ENCODE measurements at places on chromosomes 11 and 22.

DNA sequence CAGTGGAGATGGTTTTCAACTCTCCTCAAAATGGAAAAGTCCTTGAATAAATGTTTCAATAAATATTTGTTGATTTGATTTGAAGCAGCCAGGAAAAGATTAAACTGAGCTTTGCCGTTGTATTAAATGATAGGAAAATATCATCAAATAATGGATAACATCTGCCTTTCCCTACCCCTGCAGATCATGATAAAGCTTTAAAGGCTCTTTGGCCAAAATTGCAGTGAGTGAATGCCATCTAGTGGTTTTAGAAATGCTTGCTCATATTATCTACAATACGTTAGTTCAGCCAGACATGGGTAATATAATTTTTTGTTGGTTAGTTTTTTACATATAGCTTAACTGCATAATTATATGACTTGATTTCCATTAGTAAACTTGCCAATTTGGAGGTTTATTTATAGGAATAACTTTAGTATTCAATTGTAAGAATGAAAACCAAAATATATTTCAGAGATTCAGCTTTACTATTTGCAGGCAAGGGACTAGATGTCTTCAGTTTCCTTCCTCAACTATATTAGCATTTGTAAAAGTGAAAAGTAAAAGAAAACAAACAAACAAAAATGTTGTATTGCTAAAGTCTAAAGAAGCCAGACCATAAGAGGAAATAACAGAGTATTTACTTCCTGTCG lies 159.2 kb downstream of the MSANTD4 start:
- peak; percentile 88 for DNase-seq

- no peak for DNase-seq
Observed at GRCh38 chr22:20433686-20434241, 3.9 kb downstream of the SCARF2 start.

GRCh38 chr22:47201186-47201995 lies 438.9 kb downstream of the TBC1D22A start:
- no peak for DNase-seq

DNA sequence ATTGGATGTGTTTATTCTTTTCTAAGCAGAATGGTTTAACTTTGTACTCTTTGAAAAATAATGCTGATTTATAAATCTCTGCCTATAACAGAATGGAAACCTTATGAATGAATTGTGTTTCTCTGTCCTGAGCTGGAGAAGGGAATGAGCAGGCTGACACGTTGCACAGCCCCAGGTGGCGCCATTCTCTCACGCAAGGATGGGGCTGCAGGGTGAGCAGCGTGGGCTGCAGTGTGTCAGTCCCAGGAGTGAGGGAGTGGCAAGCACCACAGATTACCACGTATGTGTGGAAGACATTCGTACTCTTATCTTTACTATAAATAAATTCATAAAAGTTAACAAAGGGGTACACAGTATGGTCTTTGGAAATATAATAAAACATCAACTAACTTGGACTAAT lies 33.4 kb downstream of the FDX1 start:
- DNase-seq, result peak; percentile 26

GRCh38 chr11:110712659-110713448 lies 617 bp upstream of the ARHGAP20 start:
- DNase-seq, result peak; percentile 39

DNA sequence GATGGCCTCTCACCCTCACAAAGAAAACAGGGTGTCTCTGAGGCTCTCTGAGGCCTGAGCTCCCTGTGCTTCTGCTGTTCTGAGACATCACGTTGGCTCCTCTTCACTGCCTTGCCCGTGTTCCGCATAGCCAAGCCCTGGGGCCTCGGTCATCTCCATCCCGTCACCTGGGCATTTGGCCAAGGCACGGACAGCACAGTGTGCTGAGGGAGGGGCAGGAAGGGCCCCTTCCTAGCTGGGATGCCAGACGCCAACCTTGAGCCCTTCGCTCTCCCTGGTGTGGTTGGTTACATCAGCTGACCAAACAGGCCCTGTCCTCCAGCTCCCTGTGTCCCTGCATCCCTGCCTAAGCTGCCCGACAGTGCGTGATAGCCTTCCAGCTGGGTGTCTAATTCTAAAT lies 25.9 kb downstream of the MOV10L1 start:
- DNase-seq, result no peak

DNA sequence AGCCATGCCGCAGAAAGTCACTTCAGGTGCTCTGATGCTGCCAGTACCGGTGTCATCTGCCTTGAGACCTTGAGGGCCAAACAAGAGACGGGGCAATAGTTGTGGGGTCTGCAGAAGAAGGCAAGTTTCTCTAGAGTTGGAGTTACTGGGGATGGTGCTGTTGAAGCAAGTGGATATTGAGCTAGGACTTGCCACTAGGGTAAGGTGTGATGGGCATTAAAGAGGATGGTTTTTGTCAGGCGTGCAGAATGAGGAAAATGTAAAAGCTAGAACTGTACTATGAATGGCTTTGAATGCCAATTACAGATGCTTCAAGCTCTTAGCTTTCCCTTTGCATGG lies 61.6 kb downstream of the TNRC6B start:
- DNase-seq, result no peak

DNA sequence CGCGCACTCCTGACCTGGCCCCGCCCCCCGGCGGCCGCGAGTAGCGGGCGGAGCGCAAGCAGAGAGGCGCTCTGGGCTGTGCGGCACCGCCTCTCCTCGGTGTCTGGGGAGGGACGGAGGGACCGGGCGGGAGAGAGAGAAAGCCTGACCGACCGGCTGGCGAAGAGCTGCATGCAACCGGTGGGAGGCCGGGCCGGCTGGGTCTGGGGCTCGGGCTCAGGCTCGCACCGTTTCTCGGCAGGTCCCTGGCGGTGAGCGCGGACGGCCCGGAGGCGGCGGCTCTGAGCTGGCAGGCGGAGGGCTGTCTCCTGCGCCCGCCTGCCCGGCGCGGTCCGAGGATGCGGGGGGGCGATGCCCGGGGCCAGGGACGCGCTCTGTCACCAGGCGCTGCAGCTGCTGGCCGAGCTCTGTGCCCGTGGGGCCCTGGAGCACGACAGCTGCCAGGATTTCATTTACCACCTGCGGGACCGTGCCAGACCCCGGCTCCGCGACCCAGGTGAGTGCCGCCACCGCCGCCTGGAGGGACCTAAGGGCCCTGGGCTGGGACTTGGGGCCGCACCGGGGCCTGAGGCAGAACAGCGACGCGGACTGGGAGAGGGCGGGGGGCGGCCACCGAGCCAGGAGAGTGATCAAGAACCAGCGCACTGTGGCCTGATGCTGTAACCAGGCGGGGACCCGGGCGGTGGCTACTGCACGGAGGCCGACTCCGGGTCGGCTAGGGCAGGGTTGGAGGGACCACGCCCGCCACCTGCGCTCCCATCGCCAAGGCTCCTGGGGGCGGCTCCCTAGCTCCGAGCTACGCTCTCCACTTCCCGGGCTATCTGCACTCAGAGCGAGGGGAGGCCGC lies at the start of gene SYT9:
SYT9 (plus strand) TSS at position 69 of the 847 bp plus-strand sequence; CDS start at position 352, 283 bp downstream.
- DNase-seq, result peak; percentile 56

DNA sequence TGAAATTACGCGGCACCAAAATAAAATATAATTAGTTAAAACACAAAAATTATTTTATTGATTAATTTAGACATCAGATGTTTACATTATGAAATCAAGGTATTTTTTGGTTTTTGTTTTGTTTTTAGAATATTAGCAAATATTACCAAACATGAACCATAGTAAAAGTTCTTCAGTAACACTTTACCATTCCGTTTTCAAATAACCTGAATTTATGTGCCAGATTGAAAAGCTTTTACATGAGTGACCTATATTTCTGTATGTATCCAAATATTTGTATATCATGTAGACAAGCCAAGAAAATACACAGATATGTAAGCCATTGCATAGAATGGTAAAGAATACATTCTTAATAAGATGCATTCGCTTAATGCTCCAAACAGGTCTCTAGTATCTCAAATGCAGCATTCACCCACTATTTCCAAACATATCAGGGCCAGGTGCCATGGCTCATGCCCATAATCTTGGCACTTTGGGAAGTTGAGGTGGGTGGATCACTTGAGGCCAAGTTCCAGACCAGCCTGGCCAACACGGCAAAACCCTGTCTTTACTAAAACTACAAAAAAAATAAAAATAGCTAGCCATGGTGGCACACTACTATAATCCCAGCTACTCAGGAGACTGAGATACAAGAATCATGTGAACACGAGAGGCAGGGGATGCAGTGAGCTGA lies 102.4 kb upstream of the SERPIND1 start:
- no peak for DNase-seq

GRCh38 chr22:47325249-47325648 lies 562.8 kb downstream of the TBC1D22A start:
- no peak for DNase-seq

DNA sequence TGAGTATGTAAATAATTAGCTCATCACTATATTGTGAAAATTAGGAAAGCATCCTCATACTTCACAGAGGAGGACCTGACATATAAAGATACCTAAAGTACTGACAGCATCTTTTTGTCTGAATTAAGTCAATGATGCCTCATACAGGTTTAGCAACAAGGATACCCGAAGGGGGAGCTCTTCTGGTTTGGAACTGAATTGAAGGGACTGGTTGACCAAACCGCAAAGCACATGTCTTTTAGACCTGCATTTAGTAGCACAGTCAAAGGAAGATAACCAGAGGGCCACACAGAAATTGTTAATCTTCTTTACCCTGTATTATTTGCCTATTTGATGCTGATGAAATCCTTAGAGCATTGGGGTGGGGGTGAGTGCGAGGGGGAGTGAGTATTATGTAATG lies 12.9 kb upstream of the WT1 start:
- no peak for DNase-seq

DNA sequence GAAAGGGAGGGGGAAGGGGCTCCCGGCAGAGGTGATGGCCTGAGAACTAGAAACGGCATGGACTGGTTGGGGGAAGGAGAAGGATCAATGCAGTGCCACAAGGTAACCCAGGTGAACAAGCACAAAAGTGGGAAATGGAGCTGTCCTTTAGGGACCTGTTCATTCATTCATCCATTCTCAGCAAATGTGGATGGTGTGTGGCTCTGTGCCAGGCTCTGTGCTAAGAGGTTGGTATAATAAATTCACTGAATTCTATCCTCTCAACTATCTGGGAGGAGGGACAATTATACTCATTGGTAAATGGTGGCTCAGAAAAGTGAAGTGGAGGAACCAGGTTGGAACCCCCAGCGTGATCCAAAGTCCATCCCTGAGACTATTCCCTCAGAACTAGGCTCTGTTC lies 18.6 kb upstream of the ARAP1 start:
- no peak for DNase-seq

GRCh38 chr11:92199991-92200390 lies 24.6 kb upstream of the FAT3 start:
- DNase-seq, result no peak

- DNase-seq, result no peak
Observed at GRCh38 chr11:73239571-73240189, 21.6 kb downstream of the P2RY2 start.

GRCh38 chr11:127631974-127632373 lies 631.4 kb upstream of the KIRREL3 start:
- DNase-seq, result no peak

- DNase-seq, result no peak
Observed at GRCh38 chr11:113204280-113204679, 110.1 kb upstream of the TTC12 start.

GRCh38 chr11:107140983-107141382 lies 122.7 kb upstream of the GUCY1A2 start:
- DNase-seq, result no peak

DNA sequence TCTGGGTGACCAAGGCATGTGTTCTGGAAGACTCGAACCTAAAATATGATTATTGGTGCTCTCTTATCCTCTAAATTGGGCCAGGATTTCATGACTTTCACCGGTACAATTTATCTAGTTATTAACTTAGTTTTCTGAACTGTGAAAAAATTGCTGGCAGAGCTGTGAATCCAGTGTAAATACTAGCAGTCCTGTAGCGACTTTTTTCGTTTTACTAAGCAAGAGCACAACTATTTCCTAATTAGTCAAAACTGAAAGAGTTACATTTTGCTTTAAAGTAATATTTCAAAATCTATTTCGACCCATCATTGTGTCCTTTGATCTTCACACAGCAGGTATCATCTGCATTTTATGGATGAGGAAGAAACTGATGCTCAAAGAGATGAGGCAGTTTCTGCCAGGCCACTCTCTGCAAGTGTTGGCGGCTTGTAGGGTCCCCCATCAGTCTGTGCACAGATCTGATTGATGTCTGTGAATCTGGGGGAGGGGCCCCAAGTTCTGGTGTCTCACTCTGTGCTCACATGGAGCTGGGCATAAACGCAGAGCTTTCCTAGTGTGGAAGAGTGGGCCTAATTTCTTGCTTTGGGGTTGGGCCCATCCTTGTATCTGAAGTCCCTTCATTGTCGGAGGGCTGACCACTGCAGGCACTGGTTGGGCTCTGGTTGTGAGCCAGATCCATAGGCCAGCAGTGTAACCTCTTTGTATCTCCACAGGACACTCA lies 1.4 kb upstream of the TRMT2A start:
- no peak for DNase-seq

GRCh38 chr11:10261821-10262220 lies 32.2 kb downstream of the SBF2 start:
- DNase-seq, result no peak

DNA sequence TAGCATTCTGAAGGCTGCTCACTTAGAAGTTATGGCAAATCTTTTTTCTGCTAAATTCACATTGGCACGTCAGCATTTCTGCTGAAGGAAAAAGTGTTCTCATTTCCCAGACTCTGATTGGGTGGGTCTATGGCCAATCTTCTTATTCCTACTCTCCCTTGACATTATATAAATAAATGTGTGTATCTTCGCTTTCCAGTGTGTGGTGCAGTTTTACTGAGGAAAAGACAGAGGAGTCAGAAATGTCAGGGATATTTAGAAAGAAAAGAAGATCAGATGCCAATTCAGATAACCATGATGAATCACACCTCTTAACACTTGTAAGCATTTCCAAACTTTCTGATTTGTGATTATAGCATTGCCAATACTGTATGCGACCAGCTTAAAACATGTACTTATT lies 3.2 kb upstream of the BDNF start:
- no peak for DNase-seq

- no peak for DNase-seq
Observed at GRCh38 chr11:115439385-115439784, 64.8 kb downstream of the CADM1 start.

GRCh38 chr22:42310291-42311015 lies 40.0 kb upstream of the TCF20 start:
- no peak for DNase-seq

GRCh38 chr22:24060375-24060788 lies 49.3 kb downstream of the CABIN1 start:
- DNase-seq, result peak; percentile 57

GRCh38 chr11:77876045-77876444 lies 55.1 kb downstream of the AAMDC start:
- DNase-seq, result no peak

DNA sequence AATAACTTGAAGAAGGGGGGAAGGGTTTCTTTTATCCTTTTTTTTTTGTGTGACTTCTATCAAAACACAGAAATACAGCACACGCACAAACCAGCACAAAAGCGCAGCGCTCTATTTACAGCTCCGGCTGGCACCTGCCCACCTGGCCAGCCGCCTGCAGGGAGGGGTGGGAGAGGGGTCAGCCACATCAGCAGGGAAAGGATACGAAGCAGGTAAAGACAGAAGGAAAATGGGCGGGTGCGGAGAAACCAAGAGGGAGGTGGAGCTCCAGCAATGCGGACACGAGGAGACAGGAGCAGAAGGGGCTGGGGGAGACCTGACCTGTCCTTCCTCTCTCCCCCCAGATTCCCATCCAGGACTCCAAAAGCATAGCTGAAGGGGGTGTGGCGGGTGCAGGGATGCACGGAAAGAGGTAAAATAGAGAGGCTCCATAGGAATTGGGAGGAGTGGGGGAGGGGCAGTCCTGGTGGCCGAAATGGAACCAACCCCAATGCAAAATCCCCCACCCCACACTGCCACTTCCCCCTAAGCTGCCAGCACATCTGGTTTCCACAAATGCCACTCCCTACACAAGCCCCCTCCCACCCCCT lies 14.1 kb downstream of the CXCR5 start:
- peak; percentile 8 for DNase-seq
